ENCODE measurements at places on chromosomes 3 and 15. TPM values are rescaled to one million over a fixed set of nuclear protein-coding genes. Genes with fewer than 3 reads are reported as not detected.

The C3orf49 gene
- not detected for total RNA-seq

The ZNF619 gene
- total RNA-seq: 6.7 TPM

The FGF7 gene
- total RNA-seq: 0.14 TPM

The ZNF774 gene
- 0.92 TPM for total RNA-seq

The LSM3 gene
- 8.8 TPM for total RNA-seq

The SLC22A14 gene
- total RNA-seq: 0.14 TPM

The P2RY12 gene
- not detected for total RNA-seq

The ZNF717 gene
- 12.0 TPM for total RNA-seq

The ARL14 gene
- total RNA-seq: not detected

The SPINK8 gene
- total RNA-seq: not detected

The OR5K2 gene
- total RNA-seq: not detected

The MAP2K5 gene
- total RNA-seq: 4.1 TPM

The NFKBIZ gene
- 22.4 TPM for total RNA-seq

The IQCF5 gene
- not detected for total RNA-seq

The NR1I2 gene
- total RNA-seq: not detected

The GYG1 gene
- 61.9 TPM for total RNA-seq

The SNX4 gene
- 35.2 TPM for total RNA-seq

The ZCWPW2 gene
- total RNA-seq: 0.13 TPM

The ZNF80 gene
- total RNA-seq: not detected

The CNTN6 gene
- not detected for total RNA-seq

The CERS3 gene
- total RNA-seq: not detected

The CHRM5 gene
- total RNA-seq: not detected

The TUSC7 gene
- total RNA-seq: not detected

The CFAP91 gene
- 0.92 TPM for total RNA-seq

The PARP9 gene
- 23.5 TPM for total RNA-seq

The CD200R1 gene
- total RNA-seq: not detected

The CADM2 gene
- total RNA-seq: 0.07 TPM

The TNIK gene
- total RNA-seq: 36.0 TPM

The GORASP1 gene
- 39.0 TPM for total RNA-seq

The SLC24A5 gene
- not detected for total RNA-seq

The NPAP1 gene
- total RNA-seq: not detected

The GOLGA8J gene
- not detected for total RNA-seq

The ZIC4 gene
- total RNA-seq: 0.99 TPM

The C3orf85 gene
- total RNA-seq: not detected

The GLDN gene
- not detected for total RNA-seq

The CFAP20DC gene
- 2.3 TPM for total RNA-seq

The SERINC4 gene
- not detected for total RNA-seq

The GNAT1 gene
- total RNA-seq: under 0.01 TPM

The MYLK gene
- total RNA-seq: 24.3 TPM

The TBCCD1 gene
- 35.9 TPM for total RNA-seq

The TMOD3 gene
- total RNA-seq: 73.5 TPM

The FGF12 gene
- total RNA-seq: 1.3 TPM

The UCN2 gene
- total RNA-seq: 0.07 TPM

The UROC1 gene
- not detected for total RNA-seq

The DNAH12 gene
- total RNA-seq: 0.04 TPM

The B3GALNT1 gene
- 41.2 TPM for total RNA-seq

The GABRR3 gene
- not detected for total RNA-seq

The HIGD2B gene
- total RNA-seq: 0.07 TPM

The SCN11A gene
- 0.07 TPM for total RNA-seq

The MCTP2 gene
- total RNA-seq: 3.5 TPM

The CACNA2D2 gene
- not detected for total RNA-seq

The GOLGA8A gene
- 12.5 TPM for total RNA-seq

The ASB7 gene
- 15.1 TPM for total RNA-seq

The CIP2A gene
- total RNA-seq: 26.0 TPM

The TRPM1 gene
- total RNA-seq: 0.25 TPM

The ROPN1 gene
- not detected for total RNA-seq
